ENCODE measurements at places on chromosomes 16 and 17. TPM values are rescaled to one million over a fixed set of nuclear protein-coding genes. Genes with fewer than 3 reads are reported as not detected.
A peak's percentile ranks its signal among the peaks of the same experiment; 100 is the strongest.

DNA sequence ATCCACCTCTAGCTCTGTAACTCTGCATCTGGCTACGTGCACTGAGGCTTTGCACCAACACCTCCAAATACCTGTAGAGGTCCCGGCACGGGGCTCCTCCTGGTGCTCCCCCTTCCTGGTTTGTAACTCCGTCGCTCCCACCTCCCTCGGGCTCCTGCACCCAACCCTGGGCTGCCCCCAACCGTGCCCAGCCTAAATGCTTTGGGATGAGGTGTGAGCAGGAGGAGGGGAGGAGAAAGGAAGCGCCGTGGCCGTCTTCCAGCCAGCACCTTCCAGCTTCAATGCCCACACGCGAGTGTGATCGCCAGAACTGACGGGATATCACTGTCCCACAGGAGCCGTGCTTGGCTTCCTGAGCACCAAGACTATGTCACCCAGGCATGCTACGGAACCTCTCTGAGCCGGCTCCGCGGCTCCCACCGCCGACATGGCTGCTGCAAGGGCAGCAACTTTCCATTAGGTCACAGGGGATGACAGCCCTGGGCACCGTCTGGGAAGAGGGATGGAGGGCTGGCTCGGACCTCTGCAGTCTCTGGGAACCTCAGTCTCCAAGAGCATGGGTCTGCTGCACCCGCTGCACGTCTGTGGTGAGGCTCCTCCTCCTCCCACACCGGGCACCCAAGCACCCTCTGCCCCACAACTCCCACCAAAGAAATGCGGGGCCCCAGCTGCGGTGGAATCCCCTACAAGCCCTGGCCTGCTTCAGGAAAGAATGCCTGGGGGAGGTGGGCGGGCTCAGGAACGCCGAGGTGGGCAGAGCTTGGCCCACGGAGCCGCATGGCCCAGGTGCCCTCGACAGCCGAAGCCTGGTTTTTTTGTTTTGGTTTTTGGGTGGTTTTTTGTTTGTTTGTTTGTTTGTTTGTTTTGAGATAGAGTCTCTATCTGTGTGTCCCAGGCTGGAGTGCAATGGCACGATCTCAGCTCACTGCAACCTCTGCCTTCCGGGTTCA, 6.4 kb upstream of the SLC38A10 start:
- DNase-seq, result no peak
- H3K4me3 ChIP-seq, result no peak overlapping the region
- no peaks in the 10 kb centered on the region for H3K36me3 ChIP-seq
- H3K4me1 ChIP-seq, result peaks cover 5% of the 10 kb centered on the region
- no peaks in the 10 kb centered on the region for H3K27me3 ChIP-seq

DNA sequence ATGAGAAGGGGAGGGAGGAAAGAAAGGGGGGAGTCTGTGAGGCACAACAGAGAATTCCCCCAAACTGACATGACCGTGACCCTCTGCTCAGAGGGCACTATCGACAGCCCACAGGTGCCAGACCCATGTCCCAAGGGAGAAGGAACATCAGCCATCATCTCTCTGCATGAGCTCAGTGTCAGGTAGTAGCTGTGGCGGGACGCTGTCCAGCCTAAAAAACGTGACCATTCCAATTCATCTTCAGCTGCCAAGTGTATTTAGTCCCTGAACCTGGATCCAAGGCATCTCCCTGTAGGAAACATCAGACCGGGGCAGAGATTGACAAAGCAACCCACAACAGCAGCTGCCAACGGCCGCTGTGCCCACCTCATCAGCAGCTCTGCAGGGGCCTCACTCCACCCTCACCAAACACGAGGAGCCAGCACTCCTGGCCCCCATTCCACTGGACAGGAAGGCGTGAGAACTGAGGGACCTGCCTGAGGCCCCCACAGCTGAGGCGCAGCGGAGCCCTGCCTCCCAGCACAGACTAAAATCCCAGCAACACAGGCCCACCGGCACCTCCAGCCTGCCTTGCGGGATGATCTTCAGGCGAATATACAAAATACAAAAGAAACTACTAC, 8.6 kb downstream of the TAF1C start:
- H3K4me3 ChIP-seq, result no peak overlapping the region
- H3K36me3 ChIP-seq, result peaks cover 49% of the 10 kb centered on the region
- DNase-seq, result no peak
- H3K27ac ChIP-seq, result no peak overlapping the region
- H3K4me1 ChIP-seq, result peaks cover 10% of the 10 kb centered on the region

- no peak for DNase-seq
- H3K4me3 ChIP-seq, result no peak overlapping the region
- no peaks in the 10 kb centered on the region for H3K27me3 ChIP-seq
- H3K4me1 ChIP-seq, result peaks cover 29% of the 10 kb centered on the region
- no peaks in the 10 kb centered on the region for H3K36me3 ChIP-seq
These were observed 2.9 kb upstream of the YPEL2 start for GRCh38 chr17:59328601-59329000.

Gene CACNG3
- polyA plus RNA-seq, result not detected

GRCh38 chr17:40958086-40958953, 8.4 kb downstream of the KRT39 start:
- no peaks in the 10 kb centered on the region for H3K4me1 ChIP-seq
- no peak overlapping the region for H3K4me3 ChIP-seq
- no peak for DNase-seq
- no peak overlapping the region for H3K27ac ChIP-seq

DNA sequence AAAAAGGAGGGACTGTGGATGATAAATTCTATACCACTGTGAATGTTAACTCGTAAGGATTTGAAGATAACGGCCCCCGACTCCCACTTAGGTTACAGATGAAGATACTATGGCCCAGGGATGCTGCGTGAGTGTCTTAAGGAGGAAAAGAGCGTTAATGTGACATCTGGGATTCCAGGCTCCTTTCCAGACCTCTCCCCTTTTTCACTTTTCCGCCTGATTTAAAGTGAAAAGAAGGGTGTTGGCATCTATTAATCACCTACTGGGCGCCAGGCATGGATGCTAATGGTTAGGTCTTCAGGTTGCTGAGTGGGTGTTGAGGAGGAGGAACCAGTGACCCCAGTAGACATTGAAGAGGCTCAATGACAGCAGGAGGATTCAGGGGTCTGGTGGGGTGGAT, 117.8 kb downstream of the RBFOX1 start:
- H3K27me3 ChIP-seq, result no peaks in the 10 kb centered on the region
- H3K4me3 ChIP-seq, result no peak overlapping the region
- DNase-seq, result no peak
- peak overlapping the region; percentile 75 for H3K27ac ChIP-seq
- H3K4me1 ChIP-seq, result peaks cover 40% of the 10 kb centered on the region

GRCh38 chr16:14302399-14303181, 231.5 kb downstream of the MRTFB start:
- H3K4me1 ChIP-seq, result peaks cover 17% of the 10 kb centered on the region
- peak overlapping the region; percentile 97 for H3K4me3 ChIP-seq
- no peaks in the 10 kb centered on the region for H3K27me3 ChIP-seq
- DNase-seq, result peak; percentile 78
- H3K36me3 ChIP-seq, result peaks cover 2% of the 10 kb centered on the region
- peak overlapping the region; percentile 97 for H3K27ac ChIP-seq

DNA sequence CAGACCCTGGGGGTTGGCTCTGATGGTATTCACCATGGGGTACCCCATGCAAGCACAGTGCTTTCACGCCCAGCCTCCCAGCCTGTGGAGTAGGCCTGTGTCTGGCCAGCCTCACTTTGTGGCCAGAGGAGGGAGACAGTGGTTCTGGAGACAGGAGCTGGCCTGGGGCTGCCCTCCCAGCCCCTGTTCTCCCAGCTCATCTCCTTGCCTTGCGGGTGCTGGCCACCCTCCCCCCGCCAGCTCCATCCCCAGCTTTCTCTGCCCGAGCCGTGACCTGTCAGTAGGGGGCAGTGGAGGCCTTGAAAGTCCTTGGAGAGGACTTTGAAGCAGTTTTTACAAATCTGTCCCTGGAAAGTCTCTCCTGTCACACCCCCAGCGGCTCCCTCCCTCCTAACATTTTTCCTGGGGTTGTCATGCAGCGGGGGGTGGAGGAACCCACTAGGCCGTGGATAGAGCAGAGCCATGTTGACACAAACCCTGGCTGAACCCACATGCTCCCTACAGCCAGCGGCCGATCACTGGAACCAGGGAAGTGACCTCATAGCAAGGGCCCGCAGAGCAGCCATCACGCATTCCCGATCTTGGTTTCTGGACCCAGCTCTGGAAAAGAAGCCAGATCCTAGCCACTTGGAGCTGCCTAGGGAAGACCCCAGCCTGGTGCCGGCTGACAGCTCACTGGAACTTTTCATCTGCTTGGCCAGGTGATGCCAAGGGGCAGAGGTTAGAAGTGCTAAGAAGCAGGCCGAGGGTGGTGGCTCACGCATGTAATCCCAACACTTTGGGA, 289.4 kb downstream of the SEC14L1 start:
- no peaks in the 10 kb centered on the region for H3K27me3 ChIP-seq
- peak overlapping the region; percentile 71 for H3K27ac ChIP-seq
- peaks cover 80% of the 10 kb centered on the region for H3K4me1 ChIP-seq
- no peak overlapping the region for H3K4me3 ChIP-seq
- peak; percentile 91 for DNase-seq

Gene CCDC154
- polyA plus RNA-seq, result 0.38 TPM

Gene PRSS33
- polyA plus RNA-seq, result not detected

- no peak for DNase-seq
- H3K27ac ChIP-seq, result no peak overlapping the region
- no peaks in the 10 kb centered on the region for H3K27me3 ChIP-seq
- no peaks in the 10 kb centered on the region for H3K4me1 ChIP-seq
- no peaks in the 10 kb centered on the region for H3K36me3 ChIP-seq
These were observed 56.8 kb upstream of the SCNN1B start for GRCh38 chr16:23245268-23245667.

GRCh38 chr17:49333804-49334203, 28.2 kb downstream of the ZNF652 start:
- DNase-seq, result no peak
- no peaks in the 10 kb centered on the region for H3K36me3 ChIP-seq
- no peaks in the 10 kb centered on the region for H3K27me3 ChIP-seq
- H3K4me1 ChIP-seq, result no peaks in the 10 kb centered on the region

GRCh38 chr17:13297183-13297582, 279.4 kb upstream of the ELAC2 start:
- no peaks in the 10 kb centered on the region for H3K36me3 ChIP-seq
- no peak overlapping the region for H3K4me3 ChIP-seq
- no peaks in the 10 kb centered on the region for H3K27me3 ChIP-seq
- no peak overlapping the region for H3K27ac ChIP-seq
- no peak for DNase-seq
- H3K4me1 ChIP-seq, result no peaks in the 10 kb centered on the region

GRCh38 chr16:20613481-20614185, 37.5 kb upstream of the ACSM2B start:
- H3K4me1 ChIP-seq, result no peaks in the 10 kb centered on the region
- H3K4me3 ChIP-seq, result no peak overlapping the region
- no peaks in the 10 kb centered on the region for H3K27me3 ChIP-seq
- DNase-seq, result no peak
- H3K27ac ChIP-seq, result no peak overlapping the region
- H3K36me3 ChIP-seq, result no peaks in the 10 kb centered on the region
